ENCODE measurements at places on chromosomes 4 and X.

- DNase-seq = no peak
Observed at GRCh38 chrX:151771726-151772125, 37.2 kb downstream of the CNGA2 start.

DNA sequence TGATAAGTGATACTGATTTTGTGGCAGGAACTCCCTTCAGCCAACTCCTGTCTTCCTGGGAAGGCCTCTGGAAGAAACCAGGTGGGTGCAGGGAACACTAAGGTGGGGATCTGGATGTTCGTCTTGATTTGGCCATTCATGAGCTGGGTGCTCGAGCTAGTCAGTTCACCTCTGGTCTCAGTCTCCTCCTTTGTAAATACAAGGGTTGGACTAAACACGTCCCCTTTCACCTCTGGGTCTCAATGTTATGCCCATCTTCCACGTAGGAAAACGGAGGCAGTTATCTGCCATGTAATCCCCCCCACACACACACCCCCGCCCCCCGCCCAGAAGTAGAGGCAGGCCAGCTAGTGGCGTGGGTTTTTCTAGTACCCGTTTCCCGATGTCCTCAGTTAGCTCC is 4.1 kb upstream of the RS1 start:
- no peak for DNase-seq

DNA sequence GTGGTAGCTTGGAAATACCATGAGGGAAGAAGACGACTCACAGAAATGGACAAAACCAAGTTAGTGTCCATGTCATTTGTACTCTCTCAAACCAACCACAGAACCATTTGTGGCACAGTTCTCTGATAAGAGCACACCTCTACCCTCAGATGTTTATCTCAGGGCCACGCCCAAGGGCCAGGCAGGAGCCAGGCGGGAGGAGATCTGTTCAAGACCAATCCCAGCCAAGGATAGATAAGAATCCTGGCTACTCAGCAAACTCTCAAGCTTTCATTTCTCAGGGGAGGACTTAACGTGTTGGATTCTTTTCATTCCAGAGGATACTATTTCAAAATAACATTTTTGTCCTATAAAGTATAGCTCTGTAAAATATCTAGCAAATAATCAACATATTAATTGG is 95.0 kb downstream of the NYX start:
- DNase-seq = no peak

DNA sequence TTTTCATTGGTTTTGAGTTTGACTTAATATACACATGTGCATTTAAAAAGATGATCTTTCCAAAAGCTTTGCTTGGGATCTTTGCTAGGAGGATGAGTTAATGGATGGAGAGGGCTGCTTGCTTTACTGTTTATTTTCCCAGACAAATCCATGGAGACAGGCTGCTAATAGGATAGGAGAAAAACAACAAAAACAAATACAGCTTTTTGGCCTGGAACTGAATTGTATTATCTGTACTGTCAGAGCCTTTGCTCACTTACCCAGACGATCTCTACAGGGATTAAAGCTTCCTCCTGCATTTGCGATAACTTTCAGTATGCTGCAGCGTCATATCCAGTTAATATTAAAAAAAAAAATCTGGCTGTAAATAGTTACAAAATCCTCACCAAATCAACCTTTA is 190.8 kb upstream of the NUDT6 start:
- no peak for DNase-seq

GRCh38 chr4:151169900-151170299 is 70.5 kb downstream of the RPS3A start:
- no peak for DNase-seq

GRCh38 chrX:44899946-44900345 is 27.0 kb downstream of the KDM6A start:
- no peak for DNase-seq

GRCh38 chr4:152974468-152975379 is 38.6 kb downstream of the FHDC1 start:
- no peak for DNase-seq
